ENCODE measurements at places on chromosomes 1 and 21.

- H3K27ac ChIP-seq = no peak overlapping the region
- H3K4me3 ChIP-seq = no peak overlapping the region
- H3K27me3 ChIP-seq = no peaks in the 10 kb centered on the region
- peaks cover 52% of the 10 kb centered on the region for H3K4me1 ChIP-seq
- DNase-seq = no peak
Observed at GRCh38 chr1:88730995-88731394, 46.9 kb downstream of the PKN2 start.

GRCh38 chr1:111204201-111204982 lies 3.9 kb upstream of the DENND2D start:
- peak; percentile 79 for DNase-seq
- H3K27ac ChIP-seq = peak overlapping the region; percentile 84
- H3K4me3 ChIP-seq = peak overlapping the region; percentile 98
- H3K4me1 ChIP-seq = peaks cover 60% of the 10 kb centered on the region
- no peaks in the 10 kb centered on the region for H3K27me3 ChIP-seq

DNA sequence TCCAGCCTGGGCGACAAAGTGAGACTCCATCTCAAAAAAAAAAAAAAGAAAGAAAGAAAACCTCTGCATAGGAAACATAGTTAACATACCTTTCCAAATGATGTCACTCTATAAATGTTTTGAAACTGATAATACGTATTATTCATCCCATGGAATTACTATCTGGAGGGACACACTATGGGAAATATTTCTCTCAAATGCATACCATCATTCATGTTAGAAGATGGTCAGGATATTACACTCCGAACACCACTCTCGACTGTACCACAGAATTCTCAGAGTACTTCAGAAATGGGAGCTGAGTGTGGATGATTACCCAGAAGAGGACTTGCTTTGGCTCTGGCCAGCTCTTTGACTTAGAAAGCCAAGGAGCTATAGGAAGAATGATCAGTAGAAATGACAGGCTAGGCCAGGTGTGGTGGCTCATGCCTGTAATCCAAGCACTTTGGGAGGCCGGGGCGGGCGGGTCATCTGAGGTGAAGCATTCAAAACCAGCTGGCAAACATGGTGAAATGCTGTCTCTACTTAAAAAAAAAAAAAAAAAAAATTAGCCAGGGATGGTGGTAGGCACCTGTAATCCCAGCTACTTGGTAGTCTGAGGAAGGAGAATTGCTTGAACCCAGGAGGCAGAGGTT lies 5.2 kb upstream of the LIN28A start:
- H3K4me3 ChIP-seq = no peak overlapping the region
- H3K4me1 ChIP-seq = peaks cover 12% of the 10 kb centered on the region
- H3K36me3 ChIP-seq = no peaks in the 10 kb centered on the region

DNA sequence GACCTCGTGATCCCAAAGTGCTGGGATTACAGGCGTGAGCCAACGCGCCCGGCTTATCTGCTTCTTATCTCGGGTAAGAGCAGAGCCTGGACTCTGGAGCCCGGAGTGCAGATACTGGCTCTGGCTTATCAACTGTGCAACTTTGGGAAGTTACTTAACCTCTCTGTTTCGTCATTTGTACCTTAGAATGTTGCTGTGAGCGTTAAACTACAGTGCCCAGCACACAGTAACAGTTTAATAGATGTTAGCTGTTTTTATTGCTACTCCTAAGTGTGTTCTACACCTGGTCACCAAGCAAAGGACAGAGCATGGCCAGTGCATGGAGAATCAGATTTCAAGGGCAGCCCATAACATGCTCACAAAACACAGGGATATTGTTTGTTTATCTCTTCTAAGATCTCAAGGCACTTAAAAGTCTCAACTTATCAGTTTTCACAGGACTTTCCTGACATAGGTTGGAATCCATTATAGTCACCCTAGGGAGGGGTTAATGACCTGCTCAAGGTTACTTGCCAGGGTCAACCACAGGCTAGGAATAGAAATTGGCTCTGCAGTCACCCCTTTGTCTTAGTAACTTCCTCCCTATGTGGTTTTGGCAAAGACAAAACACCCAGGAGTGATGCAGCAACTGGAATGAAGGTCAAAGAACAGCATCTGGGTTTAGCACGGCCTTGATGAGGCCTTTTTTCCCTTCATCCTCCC lies 22.5 kb upstream of the SRP9 start:
- no peaks in the 10 kb centered on the region for H3K36me3 ChIP-seq
- no peak overlapping the region for H3K27ac ChIP-seq
- no peak for DNase-seq
- no peaks in the 10 kb centered on the region for H3K4me1 ChIP-seq

GRCh38 chr1:15420853-15421465 lies 11.3 kb downstream of the EFHD2 start:
- H3K27me3 ChIP-seq = no peaks in the 10 kb centered on the region
- no peak for DNase-seq
- peak overlapping the region; percentile 96 for H3K27ac ChIP-seq
- peak overlapping the region; percentile 73 for H3K4me3 ChIP-seq
- H3K36me3 ChIP-seq = no peaks in the 10 kb centered on the region

DNA sequence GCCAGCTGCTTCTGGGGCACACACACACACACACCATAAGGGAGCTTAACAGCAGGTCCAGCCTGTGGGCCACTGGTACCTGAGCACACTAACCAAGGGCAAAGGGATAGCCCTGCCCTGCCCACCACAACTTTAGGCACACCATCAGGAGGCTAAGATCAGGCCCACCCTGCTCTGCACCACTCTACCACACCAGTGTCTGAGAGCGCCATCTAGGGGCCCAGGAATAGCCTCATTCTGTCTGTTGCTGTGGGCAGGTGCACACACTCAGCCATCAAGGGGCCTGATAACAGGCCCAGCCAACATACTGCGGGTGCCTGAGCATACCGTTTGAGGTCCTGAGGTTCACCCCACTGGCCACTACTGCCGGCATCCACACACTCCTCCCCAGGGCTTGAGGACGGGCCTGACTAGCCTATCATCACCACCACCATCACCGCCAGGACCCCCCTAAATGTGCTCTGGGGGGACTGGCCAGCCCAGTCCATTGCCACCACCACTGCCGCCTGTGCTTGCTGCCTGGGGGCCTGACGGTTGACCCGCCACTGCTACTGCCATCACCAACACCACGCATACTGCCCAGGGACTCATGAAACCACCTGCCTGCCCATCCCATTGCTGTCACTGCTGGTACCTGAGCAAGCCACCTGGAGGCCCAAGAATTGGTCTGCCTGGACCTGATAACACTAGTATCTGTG lies 31.3 kb downstream of the NSL1 start:
- no peaks in the 10 kb centered on the region for H3K27me3 ChIP-seq
- DNase-seq = no peak
- H3K27ac ChIP-seq = no peak overlapping the region
- H3K4me3 ChIP-seq = no peak overlapping the region

- H3K4me3 ChIP-seq = no peak overlapping the region
- no peaks in the 10 kb centered on the region for H3K36me3 ChIP-seq
- peaks cover 28% of the 10 kb centered on the region for H3K27me3 ChIP-seq
Observed at GRCh38 chr1:22282364-22282995, 139.6 kb upstream of the WNT4 start.

DNA sequence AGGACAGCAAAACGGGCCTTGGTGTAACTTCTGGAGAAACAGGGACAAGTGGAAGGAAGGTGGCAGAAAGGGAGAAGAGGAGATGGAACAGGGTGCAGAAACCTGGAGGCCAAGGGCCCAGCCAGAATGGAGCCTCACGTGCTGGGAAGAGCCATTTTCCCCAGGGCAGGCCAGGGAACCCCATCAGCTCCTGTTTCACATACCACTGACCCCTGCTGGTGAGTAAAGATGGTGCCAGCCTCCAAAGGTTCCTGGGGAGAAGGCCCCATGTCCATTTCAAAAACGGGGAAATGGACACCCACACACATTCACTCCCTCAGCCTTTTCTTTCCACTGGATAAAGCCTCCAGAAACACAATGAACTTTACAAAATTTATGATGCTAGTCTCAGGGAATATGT lies 57.6 kb upstream of the JUN start:
- no peaks in the 10 kb centered on the region for H3K27me3 ChIP-seq
- H3K4me3 ChIP-seq = no peak overlapping the region
- H3K27ac ChIP-seq = peak overlapping the region; percentile 11
- DNase-seq = no peak
- H3K36me3 ChIP-seq = no peaks in the 10 kb centered on the region

GRCh38 chr21:46121286-46122221 lies 23.6 kb downstream of the COL6A2 start:
- H3K36me3 ChIP-seq = no peaks in the 10 kb centered on the region
- DNase-seq = peak; percentile 39
- no peak overlapping the region for H3K27ac ChIP-seq

- no peak overlapping the region for H3K27ac ChIP-seq
- no peak for DNase-seq
- no peaks in the 10 kb centered on the region for H3K27me3 ChIP-seq
- peaks cover 9% of the 10 kb centered on the region for H3K4me1 ChIP-seq
Observed at GRCh38 chr1:180003026-180003695, 48.6 kb downstream of the CEP350 start.

GRCh38 chr21:31660259-31660565 lies 719 bp downstream of the SOD1 start:
- H3K36me3 ChIP-seq = peaks cover 14% of the 10 kb centered on the region
- peak overlapping the region; percentile 94 for H3K27ac ChIP-seq
- DNase-seq = no peak
- H3K4me3 ChIP-seq = peak overlapping the region; percentile 83
- H3K27me3 ChIP-seq = no peaks in the 10 kb centered on the region
- peaks cover 36% of the 10 kb centered on the region for H3K4me1 ChIP-seq

Data from natural killer cell treated with Interleukin-12 subunit alpha and Interleukin-12 subunit beta and Interleukin-15 and Interleukin-18, amount 100 ng/mL, for 72 hours (primary cell).